ENCODE measurements at places on chromosomes 2 and 18.

GRCh38 chr2:159960414-159960813 is 102.0 kb downstream of the PLA2R1 start:
- peak; percentile 79 for DNase-seq

GRCh38 chr2:43075811-43076585 is 150.4 kb downstream of the ZFP36L2 start:
- DNase-seq: peak; percentile 87

DNA sequence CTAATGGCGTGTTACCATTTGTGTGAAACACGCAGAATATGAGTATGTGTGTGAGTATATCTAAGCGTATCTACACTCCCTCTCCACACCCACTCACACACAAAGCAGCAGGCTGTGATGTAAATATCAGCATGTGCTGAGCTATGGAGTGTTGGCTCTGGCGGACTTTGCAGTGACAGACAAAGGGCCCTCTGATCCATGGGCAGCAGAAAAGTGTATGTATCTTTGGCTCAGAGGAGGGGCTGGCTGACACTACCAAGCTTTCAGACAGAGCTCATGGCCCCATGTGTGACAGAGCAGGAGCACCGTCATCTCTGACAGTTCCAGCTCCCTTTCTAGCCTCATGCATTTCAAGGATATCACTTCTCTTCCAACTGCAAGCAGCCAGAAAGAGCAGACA is 57.2 kb upstream of the ASB18 start:
- no peak for DNase-seq

GRCh38 chr2:236215761-236216333 is 47.7 kb upstream of the GBX2 start:
- no peak for DNase-seq

GRCh38 chr2:148971547-148971946 is 67.0 kb upstream of the LYPD6B start:
- DNase-seq: no peak

DNA sequence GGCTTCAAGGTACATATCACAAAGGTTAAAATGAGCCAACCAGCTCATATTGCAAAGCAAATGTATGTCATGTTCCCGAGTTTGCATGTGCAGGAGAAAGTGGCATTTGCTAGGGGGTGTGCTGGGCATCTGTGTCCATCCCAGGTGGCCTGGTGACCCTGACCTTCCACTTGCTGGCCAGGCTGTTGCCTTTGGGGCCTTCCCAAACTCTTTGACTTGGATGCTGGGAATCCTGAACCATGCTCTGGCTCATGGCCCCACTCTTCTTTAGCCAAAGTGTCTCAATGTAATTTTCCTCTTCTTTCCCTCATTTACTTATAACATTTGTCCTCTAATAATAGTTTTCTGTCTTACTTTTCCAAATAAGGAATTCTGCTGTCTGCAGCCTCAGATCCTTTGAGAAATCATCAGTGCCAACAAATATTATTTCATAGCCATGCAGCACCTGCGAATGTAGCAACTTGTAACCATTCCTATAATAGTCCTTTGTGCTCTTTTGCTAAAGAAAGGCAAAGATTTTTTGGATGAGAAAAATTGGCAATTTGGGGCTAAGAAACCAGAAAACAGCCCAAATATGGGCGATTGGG is 64.2 kb downstream of the MTCL1 start:
- DNase-seq: no peak

DNA sequence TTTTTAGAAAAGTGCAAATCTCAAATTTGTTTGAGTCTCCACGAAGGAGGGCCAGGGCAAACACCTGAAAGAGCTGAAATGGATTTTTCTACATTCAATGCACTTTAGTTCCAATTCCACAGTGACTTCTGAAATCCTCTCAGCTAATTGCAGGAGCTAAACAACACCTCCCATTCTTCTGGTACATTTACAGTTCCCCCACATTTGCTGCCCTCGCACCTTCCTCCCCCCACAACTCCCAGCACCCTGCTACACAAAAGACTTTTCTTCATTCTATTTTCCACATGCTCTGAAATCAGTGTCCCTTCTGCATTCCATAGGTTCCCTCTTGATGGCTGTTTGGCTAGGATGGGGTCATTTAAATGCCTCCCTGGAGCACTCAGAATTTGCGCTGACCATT is 5.9 kb upstream of the NPAS2 start:
- DNase-seq: no peak

GRCh38 chr2:189113963-189114362 is 65.6 kb downstream of the COL5A2 start:
- peak; percentile 49 for DNase-seq

DNA sequence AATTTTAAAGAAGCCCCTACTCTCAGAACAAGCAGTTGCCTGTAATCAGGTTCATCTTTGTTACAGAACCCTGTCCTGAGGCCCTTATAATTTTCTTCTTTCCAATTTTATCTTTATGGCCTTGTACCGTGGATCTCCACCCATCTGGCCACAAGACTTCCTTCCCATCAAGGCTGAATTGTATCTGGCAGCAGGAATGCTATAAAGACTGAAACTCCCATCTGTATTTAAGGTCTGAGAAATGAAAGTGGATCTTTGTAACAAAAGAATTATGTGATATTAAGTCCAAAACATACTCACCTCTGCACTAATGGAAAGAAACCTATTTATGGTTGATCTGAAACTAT is 91.8 kb downstream of the METTL8 start:
- peak; percentile 25 for DNase-seq

- DNase-seq: no peak
Observed at GRCh38 chr18:37553633-37554398, 11.8 kb downstream of the CELF4 start.

GRCh38 chr18:77522051-77522675 is 272.5 kb downstream of the GALR1 start:
- DNase-seq: no peak

DNA sequence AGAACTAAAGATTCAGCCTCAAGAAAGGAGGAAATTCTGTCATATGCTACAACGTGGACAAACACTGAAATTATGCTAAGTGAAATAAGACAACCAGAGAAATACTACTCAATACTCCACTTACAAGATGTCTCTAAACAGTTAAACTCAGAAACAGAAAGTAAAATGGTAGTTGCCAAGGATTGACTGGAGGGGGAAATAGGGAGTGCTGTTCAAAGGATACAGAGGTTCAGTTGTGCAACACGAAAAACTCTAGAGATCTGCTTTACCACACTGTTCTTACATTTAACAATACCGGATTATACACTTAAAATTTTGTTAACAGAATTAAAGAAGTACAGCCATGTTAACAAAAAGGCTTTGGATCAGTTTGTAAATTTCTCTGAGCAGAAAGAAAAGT is 39.8 kb upstream of the C2orf15 start:
- DNase-seq: peak; percentile 4

DNA sequence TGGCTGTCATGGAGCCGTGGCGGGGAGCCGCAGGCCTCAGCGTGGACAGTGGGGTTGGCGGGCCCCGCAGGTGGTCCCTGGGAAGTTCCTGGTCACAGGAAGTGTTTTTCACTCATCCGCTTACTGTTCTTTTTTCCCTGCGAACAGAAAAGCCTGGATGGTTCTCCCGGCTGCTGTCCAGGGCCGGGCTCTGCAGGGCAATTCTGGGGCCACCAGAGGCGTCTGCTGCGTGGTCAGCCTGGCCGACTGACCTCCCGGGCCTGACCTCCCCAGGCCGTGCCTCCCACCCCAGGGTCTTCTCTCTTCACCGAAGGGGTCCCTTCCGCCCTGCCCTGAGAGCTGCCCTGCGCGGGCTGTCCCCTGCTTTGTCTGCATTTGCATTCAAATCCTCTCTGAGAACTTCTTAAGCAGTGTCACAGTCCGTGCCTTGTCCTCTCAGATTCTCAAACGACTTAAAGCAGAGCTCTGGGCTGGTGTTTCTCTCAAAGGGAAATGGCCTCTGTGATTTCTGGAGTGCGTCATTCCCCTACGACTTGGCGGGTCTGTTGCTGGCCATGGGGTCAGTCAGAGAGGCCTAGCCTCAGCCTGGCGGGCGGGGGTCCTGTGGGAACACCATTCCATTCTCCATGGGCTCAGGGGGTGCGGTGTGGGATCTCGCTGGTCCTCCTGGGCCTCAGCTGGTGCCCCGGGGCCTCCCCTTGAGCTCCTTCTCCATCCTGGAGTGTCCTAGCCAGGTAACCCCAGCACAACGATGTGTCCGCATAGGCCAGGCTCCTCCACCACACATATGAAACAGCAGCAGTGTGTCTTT is 38.3 kb downstream of the KLHL29 start:
- no peak for DNase-seq

DNA sequence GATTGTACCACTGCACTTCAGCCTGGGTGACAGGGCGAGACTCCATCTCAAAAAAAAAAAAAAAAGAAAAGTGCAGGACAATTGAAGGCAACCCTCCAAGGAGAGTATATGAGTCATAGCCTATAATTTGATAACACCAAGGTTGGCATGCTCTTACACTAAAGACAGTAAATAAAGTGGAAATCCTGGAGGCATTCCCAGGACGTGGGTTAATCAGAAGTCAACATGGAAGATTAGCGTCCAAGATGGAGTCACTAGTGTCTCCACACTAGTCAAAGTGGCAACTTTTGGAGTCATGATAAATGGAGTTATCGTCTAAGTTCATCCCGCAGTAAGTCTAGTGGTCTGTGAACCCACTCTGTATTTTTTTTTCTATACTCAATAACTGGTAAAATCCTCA is 21.2 kb upstream of the UGGT1 start:
- DNase-seq: peak; percentile 3

DNA sequence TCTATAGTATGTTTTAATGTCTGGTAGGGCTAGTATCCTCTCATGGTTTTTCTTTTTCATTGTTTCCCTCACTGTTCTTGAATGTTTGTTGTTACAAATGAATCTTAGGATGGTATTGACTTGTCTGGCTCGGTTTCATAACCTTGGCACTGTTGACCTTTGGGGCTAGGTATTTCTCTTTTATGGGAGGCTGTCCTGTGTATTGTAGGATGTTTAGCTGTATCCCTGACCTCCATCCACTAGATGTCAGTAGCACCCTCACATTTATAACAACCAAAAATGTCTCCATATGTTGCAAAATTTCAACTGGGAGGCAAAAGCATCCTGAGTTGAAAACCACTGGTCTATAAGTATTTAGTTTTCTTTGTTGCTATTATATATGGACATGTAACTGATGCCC is 7.0 kb upstream of the AOX1 start:
- DNase-seq: peak; percentile 40

- DNase-seq: no peak
Observed at GRCh38 chr2:27953077-27953476, 62.5 kb downstream of the BABAM2 start.

GRCh38 chr2:55408098-55408882 is 11.4 kb downstream of the CCDC88A start:
- peak; percentile 73 for DNase-seq

DNA sequence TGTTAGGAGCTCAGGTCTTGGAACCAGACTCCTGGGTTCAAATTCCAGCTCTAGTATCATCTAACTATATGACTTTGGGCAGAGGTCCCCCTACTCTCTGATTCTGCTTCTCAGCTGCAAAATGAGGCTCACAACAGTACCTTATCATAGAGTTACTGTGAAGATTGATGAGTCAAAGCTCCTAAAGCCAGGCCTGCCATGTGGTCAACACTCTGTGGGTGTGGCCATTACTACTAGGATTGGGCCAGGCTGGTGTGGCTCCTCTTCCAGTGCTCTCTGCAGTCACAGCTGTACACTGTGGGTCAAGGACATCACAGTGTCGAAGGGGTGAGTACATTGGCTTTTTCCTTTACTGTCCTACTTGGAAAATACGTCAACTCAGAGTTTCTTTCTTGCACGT is 22.6 kb downstream of the CAPN13 start:
- no peak for DNase-seq
